ENCODE measurements at places on chromosomes 1 and 21.

GRCh38 chr1:52552236-52552504, 722 bp downstream of the TUT4 start:
- DNase-seq = peak; percentile 70

DNA sequence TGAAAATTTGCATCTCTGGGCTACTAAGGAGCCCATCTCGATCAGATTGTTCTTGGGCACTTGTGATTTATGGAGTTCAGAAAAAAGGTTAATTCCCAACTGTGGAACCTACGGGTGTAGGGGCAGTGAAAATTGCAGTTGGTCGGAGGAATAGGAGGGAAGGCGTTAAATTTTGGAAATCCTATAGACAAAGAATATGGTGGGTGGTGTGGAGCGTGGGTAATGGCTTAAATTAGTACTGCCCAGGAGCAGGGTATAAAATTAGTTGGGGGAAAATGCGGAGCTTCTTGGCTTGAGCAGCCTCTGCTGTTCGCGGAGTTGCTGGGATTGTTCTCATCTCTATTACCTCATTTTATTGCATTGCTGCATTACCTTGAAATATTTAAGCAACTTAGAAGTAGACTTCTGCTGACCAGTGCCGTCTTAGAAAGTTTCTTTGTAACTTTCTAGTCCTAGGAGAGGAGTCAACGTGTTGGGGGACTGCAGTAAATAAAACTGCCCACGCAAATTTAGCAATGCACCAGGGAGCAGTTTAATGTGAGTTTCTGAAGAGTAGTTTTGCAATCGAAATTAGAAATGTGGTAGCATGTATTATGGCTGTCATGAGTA, 514 bp downstream of the S1PR1 start:
- peak; percentile 36 for DNase-seq

DNA sequence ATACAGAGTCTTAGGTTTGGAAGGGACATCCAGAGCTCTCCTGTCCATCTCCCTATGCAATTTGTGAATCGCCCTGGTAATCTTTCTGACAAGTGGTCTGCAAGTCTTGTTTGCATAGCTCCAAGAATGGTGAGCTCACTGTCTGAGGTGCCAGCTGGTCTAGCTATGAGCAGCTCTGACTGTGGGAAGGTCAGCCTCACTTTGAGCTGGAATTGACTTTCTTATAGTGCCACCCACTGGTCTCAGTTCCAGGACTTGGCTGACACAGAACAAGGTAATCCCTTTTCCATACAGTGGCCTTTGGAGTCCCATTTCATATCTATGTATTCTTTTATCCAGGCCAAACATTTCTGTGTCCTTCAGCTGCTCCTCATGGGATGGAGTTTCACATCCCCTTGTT, 95.6 kb upstream of the C8B start:
- no peak for DNase-seq

- DNase-seq = peak; percentile 35
Observed at GRCh38 chr1:145962157-145963102, 1.9 kb downstream of the ANKRD34A start.

DNA sequence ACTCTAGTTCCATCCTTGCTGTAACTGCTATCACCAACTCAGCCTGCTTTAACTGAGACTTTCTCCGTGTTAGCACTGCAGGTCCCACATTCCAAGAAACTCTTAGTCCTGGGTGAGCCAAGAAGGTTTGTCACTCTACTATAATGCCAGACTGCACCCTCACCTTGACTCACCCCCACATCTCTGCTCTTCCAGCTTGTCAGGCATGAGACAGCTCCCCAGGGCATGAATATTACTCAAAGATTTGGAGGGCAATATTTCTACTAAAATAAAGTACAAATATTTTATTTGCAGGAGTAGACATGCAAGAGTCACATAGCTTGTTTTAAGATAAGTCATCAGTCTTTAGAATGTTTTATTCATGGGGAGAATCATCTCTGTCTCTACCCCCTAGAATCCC, 110.2 kb downstream of the MATN1 start:
- no peak for DNase-seq

GRCh38 chr1:236904892-236905741, 99.1 kb downstream of the MT1HL1 start:
- no peak for DNase-seq

DNA sequence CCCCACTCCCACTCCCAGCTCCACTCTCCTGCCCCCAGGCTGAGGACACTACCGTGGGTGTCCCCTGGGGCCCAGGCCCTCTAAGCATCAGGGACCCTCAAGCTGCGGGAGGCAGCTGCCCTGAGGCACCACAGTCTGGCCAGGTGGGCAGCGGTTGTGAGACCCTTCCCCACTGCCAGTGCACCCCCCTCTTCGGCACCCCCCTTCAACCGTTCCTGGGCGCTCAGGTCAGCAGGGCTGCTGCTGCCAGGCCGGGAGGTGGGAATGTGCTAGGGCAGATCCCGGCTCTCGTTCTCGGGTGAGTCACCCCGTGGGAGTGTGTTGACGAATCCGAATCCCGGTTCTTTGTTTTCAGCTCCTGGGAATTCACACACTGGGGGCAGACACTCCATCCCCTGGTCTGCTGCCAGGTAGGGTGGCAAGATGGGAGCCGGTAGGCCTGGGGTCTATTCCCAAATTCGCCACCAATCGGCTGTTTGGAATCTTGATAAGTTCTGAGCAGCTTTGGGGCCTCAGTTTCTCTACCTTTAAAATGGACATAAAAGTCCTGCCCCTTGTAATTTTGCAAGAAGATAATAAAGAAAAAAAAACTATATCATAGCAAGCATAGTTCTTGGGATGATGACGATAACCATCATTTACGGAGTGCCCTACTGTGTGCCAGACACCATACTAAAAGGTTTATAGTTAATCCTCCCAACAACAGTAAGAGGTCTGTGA, 28.5 kb upstream of the CASZ1 start:
- no peak for DNase-seq

- no peak for DNase-seq
Observed at GRCh38 chr21:40686526-40686925, 160.4 kb downstream of the DSCAM start.

DNA sequence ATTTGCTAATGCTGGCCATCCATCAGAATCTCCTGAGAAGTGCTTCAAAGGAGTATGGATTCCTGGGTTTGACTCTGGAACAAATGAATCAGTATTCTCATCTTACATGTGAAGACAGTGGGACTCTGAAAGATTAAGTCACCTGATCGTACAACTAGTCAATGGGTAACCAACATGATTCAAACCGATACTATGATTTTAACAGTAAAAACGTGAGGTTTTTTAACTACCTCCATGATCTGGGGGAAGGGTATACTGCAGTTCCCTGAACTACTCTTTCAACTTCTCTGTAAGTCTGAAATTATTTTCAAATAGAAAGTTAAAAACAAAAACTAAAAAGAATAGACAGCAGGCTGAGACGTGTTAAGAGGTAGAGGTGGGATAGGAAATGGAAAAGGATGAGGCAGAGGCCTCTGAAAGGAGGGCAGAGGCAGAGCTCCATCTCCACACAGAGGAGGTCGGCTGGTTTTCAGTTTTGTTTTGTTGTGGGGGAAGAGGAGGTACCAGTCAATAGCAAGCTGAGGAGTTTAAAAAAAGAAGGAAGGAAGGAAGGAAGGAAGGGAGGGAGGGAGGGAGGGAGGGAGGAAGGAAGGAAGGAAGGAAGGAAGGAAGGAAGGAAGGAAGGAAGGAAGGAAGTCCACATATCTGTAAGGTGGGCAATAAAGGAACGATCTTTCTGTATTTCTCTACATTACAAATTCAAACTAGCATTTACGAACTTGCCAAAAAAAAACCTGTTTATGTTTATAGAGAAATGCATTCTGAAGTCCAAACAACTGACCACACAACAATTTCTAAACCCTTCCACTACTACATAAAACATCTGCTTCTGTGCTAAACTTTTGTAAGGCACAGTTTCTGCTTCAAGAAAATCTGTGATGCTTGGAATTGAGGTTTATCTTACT, 213.1 kb downstream of the RERE start:
- DNase-seq = no peak

- DNase-seq = no peak
Observed at GRCh38 chr1:204113896-204114295, 37.9 kb downstream of the ETNK2 start.

DNA sequence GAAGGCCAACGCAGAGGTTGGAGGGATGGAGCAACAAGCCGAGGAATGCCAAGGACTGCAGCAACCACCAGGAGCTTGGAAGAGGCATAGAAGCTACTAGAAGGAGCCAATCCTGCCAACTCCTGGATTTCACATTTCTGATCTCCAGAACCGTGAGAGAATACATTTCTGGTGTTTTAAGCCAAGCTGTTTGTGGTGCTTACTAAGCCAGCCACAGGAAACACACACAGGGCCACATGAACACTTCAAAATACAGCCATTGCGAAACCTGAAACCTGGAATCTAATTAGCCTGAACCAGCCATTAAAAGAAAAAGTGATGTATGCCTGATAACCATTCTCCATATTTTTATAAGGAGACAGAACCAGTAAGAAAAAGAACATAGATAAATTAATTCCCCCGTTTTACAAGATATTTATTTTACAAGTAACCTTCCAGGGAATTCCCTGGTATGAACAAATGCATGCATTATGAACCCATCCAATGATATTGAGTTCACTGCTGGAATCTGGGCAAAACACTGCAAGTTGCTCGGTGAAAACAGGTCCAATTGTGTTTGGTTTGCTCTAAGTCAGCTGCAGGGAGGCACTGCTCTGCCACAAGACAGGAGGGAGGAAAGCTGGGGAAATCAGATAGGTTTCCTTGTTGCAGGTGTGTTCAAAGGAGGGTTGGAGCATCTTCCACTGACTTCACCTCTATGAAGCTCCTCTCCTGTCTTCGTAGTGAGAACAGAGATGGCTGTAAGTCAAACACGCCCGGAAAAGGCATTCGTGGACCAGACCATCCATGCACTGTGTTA, 70.2 kb downstream of the ETS2 start:
- DNase-seq = no peak

DNA sequence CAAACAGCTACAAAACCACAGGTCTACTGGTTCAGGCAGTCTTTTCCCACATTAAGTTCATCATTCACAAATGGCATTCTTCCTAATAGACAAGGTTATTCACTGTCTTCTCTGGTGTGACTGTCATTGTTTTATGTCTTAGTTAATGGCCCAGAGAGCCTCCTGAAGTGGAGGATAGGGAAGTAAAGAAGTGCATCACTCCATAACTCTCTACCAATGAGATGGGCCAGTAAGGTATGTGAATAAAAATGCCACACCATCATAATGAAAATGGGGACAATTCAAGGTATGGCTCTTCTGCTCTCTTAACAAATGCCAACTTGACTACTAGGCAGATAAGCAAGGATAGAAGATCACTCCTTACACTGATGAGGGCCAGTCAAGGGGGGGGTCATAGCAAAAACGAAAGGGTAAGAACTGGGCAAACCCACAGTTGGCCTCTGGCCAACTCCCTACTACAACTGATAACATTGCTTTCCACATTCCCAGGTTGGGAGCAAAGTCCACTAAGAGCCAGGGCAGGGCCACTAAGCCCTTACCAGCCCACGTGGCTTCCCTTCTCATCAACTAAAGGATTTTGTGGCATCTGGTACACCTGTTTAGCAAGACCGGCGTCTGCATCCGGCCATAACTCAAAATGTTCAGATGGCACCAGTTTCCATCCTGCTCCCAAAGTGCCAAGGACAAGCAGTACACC, 10.0 kb downstream of the PABPC4 start:
- no peak for DNase-seq

GRCh38 chr1:213586587-213586972, 401.2 kb upstream of the PROX1 start:
- DNase-seq = no peak

GRCh38 chr1:99662539-99663080, 16.7 kb downstream of the PALMD start:
- DNase-seq = no peak

DNA sequence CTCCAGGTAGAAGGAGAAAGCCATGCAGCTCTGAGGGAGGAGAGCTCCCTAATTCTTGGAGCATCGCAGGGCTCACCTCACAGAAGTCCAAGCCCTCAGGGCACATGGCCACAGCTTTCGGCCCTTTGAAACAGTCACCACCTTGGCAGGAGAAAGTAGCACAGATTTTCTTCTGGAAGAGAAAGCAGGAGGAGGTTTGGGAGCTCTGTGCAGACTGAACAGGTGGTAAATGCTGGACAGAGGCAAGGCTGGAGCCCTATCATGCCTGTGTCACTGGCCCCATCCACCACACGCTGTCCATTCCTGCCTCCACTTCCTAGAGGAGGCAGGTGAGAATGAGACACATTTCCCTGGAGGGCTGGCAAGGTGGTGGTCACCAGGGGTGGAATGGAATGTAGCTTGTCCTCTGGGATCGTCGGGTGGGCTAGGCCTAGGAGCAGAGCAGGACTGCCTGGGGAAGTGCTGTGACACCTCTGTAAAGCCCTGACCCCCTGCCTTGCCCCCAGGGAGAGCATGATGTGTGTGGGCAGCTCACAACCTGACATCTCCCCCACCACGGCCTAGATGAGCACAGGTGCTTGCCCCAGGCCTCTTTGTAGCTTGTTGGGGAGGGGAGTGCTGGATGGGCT, 2.8 kb upstream of the INPP5B start:
- no peak for DNase-seq

- DNase-seq = no peak
Observed at GRCh38 chr1:51392241-51392640, 61.9 kb upstream of the TTC39A start.

GRCh38 chr1:215143497-215143896, 61.0 kb downstream of the KCNK2 start:
- no peak for DNase-seq

GRCh38 chr1:44401256-44402228, 3.5 kb upstream of the RNF220 start:
- DNase-seq = no peak

DNA sequence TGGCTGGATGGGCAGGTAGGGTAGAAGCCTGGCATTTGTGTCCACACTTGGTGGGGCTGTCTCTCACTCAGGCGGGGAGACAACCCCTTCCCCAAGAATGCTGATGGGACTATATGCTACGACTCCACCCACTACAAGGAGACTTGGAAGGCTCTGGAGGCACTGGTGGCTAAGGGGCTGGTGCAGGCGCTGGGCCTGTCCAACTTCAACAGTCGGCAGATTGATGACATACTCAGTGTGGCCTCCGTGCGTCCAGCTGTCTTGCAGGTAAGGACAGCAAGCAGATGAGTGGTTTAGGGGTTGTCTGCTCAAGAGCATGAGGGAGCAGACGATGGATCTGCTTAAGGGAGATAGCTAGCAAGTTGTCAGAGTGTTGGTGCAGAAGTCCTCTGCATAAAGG, 15.9 kb upstream of the NASP start:
- DNase-seq = no peak

- no peak for DNase-seq
Observed at GRCh38 chr1:58064166-58064565, 482.4 kb downstream of the OMA1 start.

GRCh38 chr21:17834639-17835354, 15.6 kb upstream of the C21orf91 start:
- no peak for DNase-seq

Data from HAP-1 (cell line).